Spleen (tissue), 13 donors: ENCODE measurements at places on chromosomes 7 and 10. TPM values are rescaled to one million over a fixed set of nuclear protein-coding genes. Genes with fewer than 3 reads are reported as not detected.

The NKX6-2 gene
- total RNA-seq = not detected

The CUZD1 gene
- 1.6 TPM for total RNA-seq

The ZNF853 gene
- total RNA-seq = 10.1 TPM

The ENKUR gene
- 0.32 TPM for total RNA-seq

- DNase-seq = no peak
- no peaks in the 10 kb centered on the region for H3K36me3 ChIP-seq
- no peaks in the 10 kb centered on the region for H3K27me3 ChIP-seq
- H3K4me3 ChIP-seq = no peak overlapping the region
- H3K27ac ChIP-seq = no peak overlapping the region
Observed at GRCh38 chr10:104501449-104501848, 139.6 kb upstream of the SORCS3 start.

DNA sequence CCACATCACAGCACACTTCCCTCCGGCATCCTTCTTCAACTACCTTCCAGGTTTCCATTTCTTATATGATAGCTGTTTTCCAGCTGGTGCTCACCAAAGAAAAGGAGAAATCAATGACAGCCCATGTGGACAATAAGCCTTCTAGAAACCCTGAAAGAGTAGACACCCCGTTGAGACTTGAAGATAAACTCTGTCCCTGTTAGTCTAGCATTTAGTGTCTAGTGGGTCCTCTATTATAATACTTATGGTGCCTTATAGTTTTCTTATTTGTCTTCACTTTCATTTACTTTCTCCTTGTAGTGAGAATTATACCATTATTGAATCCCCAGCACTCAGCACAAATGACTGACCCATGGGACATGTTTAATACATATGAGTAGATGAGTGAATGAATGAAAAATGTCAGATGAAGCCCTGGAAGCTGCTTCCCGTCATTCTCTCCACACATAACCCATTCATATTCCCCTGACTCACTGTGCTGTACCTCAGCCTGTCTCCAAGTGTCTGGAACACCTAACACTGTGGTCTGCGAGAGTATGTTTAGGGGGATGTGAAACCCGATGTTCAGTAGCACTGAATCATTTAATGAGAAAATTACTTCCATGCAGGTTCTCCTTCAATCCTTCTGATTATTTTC lies 377.6 kb downstream of the GPR158 start:
- H3K27me3 ChIP-seq = no peaks in the 10 kb centered on the region
- no peak overlapping the region for H3K27ac ChIP-seq
- H3K4me3 ChIP-seq = no peak overlapping the region
- H3K36me3 ChIP-seq = no peaks in the 10 kb centered on the region
- no peak for DNase-seq

DNA sequence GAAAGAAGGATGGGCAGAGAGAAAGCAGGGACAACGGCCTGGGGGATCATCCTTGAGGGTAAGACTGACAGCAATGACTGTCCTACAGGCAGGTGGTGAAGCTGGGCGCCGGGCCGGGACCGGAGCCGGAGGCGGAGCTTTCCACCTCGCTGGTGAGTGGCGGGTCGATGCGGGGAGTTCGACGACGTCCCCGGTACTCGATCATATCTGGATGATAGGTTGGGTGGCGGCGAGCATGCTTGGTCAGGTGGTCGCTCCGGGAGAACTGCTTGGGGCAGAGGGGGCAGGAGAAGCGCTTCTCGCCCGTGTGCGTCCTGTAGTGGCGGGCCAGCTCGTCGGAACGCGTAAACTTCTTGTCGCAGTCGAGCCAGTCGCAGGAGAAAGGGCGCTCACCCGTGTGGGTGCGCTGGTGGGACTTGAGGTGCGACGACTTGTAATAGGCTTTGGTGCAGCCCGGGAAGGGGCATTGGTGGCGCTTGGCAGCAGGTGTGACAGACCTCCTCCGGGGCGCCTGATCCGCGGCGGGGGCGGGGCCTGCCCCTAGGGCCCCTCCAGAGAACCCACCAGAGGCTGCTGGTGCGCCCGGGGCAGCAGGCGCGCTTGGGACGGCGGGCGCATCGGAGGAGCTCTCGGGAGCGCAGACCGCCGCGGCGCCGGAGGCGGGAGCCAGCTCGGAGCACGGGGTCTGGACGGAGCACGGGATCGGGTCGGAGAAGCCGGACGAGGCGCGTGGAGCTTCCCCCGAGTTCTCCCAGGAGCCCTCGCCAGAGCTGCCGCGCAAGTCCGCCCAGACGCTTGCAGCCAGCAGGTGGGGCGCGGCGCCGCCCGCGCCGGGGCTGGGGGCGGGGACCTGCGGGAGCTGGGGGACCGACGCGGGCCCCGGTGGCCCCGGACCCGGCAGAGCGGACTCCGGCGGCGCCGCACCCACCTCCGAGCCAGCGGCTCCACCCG lies 752 bp downstream of the KLF14 start:
- peaks cover 34% of the 10 kb centered on the region for H3K27me3 ChIP-seq
- H3K36me3 ChIP-seq = no peaks in the 10 kb centered on the region
- H3K27ac ChIP-seq = no peak overlapping the region
- peak overlapping the region; percentile 58 for H3K4me3 ChIP-seq
- peak; percentile 90 for DNase-seq

DNA sequence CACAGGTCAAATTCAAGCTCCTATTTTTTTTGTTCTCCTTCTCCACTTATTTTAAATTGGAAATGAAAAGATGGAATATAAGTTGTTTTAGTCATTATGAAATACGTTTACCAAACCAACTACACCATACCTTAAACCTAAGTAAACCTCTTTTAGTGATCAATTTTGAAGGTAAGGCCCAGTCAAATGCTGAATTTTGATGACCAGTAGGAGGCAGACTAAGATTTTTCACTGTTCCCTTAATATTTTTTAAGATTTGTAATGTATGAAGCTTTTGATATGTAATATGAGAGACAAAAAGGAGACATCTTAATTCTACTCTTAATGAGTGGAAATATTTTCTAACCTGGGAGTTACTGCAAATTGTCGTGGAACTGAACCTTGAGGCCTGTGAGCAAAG lies 311.6 kb downstream of the EXOC4 start:
- H3K27ac ChIP-seq = no peak overlapping the region
- H3K4me3 ChIP-seq = no peak overlapping the region
- H3K36me3 ChIP-seq = no peaks in the 10 kb centered on the region
- no peaks in the 10 kb centered on the region for H3K27me3 ChIP-seq

DNA sequence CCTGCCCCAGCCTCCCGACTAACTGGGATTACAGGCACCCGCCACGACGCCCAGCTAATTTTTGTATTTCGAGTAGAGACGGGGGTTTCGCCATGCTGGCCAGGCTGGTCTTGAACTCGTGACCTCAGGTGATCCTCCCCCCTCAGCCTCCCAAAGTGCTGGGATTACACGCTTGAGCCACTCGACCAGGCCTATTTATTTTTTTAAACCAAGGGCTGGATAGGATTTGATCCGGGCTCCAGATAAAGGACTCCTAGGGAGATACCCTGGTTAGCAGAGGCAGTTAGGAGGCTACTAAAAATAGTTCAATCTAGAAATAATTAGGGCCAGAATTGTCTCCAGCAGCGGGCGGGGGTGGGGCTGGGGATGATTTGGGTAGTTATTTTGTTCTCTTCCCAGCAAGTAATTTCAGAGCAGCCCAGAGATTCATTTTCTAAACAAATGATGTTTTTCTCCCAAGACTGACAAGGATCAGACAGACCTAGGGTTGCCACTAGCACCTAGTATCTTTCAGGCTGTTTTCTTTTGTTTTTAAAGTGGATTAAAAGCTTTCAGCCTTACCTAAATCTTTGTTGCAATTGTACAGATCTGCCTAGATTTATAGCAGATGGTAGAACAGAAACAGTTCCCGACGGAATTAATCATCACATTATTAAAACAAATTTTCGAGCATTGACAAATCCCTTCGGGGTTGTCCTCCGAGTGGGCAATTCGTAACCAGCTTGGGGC lies 859 bp upstream of the SMC3 start:
- no peaks in the 10 kb centered on the region for H3K36me3 ChIP-seq
- peak; percentile 73 for DNase-seq

- no peak overlapping the region for H3K4me3 ChIP-seq
- peaks cover 31% of the 10 kb centered on the region for H3K36me3 ChIP-seq
- no peaks in the 10 kb centered on the region for H3K27me3 ChIP-seq
- no peak overlapping the region for H3K27ac ChIP-seq
Observed at GRCh38 chr7:74343281-74344131, 54.3 kb downstream of the CLIP2 start.

DNA sequence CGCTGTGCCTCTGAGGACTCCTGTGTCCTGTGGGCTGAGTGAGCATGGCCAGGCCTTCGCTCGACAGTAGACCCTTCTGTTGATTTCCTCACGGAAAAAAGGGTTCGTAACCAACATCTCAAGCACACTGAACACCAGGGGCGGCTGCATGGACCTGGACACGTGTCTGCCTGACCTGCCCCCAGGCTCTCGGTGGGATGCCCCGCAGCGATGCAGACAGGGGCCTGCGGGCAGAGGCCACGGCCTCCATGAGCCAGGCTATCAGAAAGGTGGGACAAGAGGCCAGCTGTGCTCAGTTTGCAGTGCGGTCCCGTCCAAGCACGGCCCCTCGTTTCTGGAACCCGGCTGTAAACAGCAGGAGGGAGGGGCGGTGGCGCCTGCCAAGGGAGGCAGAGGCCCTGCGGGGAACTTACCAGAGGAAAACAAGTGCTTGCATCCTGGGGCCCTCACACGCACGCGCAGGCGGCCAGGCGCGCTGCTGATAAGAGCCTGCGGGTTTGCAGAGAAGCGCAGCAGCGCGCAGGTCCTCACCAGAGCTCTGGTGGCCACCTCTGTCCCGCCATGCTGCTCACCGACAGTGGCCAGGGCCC lies 10.6 kb downstream of the GPR146 start:
- peaks cover 20% of the 10 kb centered on the region for H3K27me3 ChIP-seq
- DNase-seq = peak; percentile 89
- H3K4me1 ChIP-seq = peaks cover 31% of the 10 kb centered on the region
- H3K36me3 ChIP-seq = no peaks in the 10 kb centered on the region

DNA sequence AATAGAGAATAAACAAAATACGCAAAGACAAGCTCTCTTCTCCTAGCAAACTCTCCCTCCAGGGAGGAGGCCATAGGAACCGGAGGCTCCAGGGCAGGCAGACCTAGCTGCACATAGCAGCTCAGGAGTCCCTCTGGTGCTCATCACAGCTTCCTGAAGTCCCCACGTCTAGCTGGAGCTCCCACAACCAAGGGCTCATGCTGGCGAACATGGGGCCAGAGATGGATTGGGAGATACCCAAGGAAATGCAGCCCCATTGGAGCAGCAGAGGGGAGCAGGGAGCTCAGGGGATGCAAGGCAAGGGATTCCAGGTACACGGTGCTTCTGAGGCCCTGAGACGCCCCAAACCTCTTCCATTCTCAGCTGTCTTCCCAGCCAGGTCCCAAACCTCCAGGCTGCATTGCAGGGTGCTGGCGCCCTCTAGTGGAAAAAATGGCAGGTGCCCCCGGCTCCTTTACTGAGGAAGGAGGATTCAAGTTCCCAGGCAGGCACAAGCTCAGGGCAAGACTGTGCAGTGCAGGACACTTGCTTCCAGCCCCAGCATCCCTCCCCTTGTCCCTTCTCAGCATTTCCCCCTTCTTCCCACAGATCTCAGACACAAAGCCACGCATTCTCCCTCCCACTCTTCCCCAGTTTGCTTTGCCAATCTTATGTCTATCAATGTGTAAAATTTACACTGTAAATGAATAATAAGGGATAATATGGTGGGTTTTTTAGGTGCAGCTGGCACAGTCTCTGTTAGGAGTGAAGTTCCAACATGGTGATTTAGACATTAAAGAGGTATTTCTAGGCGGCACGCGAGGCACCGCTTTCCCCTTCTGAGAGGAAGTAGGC lies 46.2 kb downstream of the GPAM start:
- H3K4me3 ChIP-seq = no peak overlapping the region
- peak; percentile 85 for DNase-seq

DNA sequence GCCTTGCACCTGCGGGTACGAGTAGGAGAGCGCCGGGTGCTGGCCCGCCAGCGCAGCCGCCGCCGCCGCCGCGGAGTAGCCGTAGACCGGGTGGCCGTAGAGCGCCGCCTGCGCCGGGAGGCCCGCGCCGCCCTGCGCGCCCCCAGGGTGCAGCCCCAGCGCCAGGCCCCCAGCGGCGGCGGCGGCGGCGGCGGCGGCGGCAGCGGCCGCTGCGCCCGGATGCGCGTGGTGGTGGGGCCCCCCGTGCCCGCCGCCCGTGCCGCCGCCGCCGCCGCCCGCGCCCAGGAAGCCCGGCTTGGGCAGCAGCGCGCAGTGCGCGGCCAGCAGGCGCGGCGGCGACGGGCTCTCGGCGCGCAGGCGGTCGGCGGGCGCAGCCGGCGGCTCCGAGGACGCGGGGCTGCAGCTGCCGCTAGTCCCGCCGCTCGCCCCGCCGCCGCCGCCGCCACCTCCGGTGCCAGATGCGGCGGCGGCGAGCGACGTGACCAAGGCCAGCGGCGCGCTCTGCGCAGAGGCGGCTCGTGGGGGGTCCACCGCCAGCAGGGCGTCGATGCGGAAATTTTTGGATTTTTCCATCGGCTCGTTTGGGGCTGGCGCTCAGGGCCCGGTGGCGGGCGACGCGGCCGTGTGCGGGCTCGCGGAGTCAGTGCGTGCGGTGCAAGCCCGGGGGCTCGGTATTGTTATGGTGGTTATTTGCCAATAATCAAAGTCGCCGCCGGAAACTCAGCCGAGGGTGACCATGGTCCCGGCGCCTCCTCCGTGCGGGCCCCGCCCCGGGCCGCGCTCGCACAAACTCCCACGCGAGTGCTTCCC lies 480 bp downstream of the MNX1 start:
- H3K4me1 ChIP-seq = peaks cover 11% of the 10 kb centered on the region
- peaks cover 80% of the 10 kb centered on the region for H3K27me3 ChIP-seq
- H3K4me3 ChIP-seq = peak overlapping the region; percentile 54
- no peaks in the 10 kb centered on the region for H3K36me3 ChIP-seq
- no peak overlapping the region for H3K27ac ChIP-seq

- H3K27me3 ChIP-seq = no peaks in the 10 kb centered on the region
- no peaks in the 10 kb centered on the region for H3K4me1 ChIP-seq
- DNase-seq = no peak
- no peak overlapping the region for H3K27ac ChIP-seq
Observed at GRCh38 chr10:24550680-24551079, 173.0 kb downstream of the ARHGAP21 start.

- no peak overlapping the region for H3K27ac ChIP-seq
- no peak overlapping the region for H3K4me3 ChIP-seq
- H3K36me3 ChIP-seq = no peaks in the 10 kb centered on the region
- no peak for DNase-seq
- no peaks in the 10 kb centered on the region for H3K4me1 ChIP-seq
Observed at GRCh38 chr7:85750454-85750949, 563.6 kb upstream of the SEMA3D start.

- H3K4me3 ChIP-seq = no peak overlapping the region
- H3K27me3 ChIP-seq = no peaks in the 10 kb centered on the region
- DNase-seq = no peak
- H3K4me1 ChIP-seq = no peaks in the 10 kb centered on the region
- no peak overlapping the region for H3K27ac ChIP-seq
Observed at GRCh38 chr7:142709921-142710320, 39.4 kb upstream of the PRSS1 start.

GRCh38 chr7:100641860-100642533 lies 645 bp upstream of the TFR2 start:
- no peaks in the 10 kb centered on the region for H3K36me3 ChIP-seq
- peak overlapping the region; percentile 6 for H3K4me3 ChIP-seq
- no peak overlapping the region for H3K27ac ChIP-seq
- H3K27me3 ChIP-seq = no peaks in the 10 kb centered on the region
- DNase-seq = no peak
